NCI-H146 (cell line): ENCODE measurements at places on chromosomes 1 and 21.

GRCh38 chr21:44360159-44360558 lies 6.7 kb downstream of the TRPM2 start:
- DNase-seq, result no peak

DNA sequence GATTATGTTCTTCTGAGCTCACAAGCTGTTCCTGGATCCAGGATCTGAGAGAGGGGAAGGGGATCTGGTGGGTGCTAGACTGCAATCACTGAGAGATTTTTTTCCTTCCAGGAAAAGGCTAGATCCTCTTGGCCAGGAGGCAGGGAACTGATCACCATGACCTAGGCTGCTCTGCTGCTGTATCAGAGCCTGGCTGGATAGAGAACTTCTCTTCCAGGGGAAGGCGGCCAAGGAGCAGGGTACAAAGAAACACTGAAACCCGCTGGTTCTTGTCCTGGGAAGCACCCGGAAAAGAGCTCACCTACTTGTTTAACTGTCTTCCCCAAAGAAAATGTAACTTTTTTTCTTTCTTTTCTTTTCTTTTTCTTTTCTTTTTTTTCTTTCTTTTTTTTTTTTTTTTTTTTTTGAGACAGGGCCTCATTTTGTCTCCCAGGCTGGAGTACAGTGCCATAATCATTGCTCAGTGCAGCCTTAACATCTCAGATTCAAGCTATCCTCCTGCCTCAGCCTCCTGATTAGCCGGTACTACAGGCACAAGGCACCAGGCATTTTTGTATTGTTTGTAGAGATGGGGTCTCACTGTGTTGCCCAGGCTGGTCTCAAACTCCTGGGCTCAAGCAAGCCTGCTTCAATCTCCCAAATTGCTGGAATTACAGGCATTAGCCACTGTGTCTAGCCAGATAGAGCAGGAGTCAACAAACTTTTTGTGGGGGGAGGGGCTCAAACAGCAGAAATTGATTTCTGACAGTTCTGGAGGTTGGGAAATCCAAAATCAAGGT lies 12.4 kb upstream of the RPS6KA1 start:
- DNase-seq, result no peak

DNA sequence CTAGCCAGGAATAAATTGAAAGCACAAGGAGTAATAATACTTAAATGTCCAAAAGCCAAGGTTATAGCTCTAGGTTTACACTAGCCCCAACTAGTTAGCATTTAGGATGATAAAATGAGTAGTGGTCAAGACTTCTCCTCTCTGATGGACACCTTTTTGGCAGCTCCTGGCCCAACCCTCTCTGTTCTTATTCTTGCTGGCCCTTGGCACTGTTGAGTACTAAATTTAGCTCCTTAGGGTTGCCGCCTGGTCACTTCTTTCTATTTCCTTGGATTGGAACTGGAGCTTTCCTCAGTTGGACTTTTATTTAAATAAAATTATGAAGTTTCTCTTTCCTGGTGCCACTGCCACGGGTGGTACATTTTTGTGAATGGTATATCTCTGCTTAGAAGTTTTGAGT lies 28.3 kb downstream of the ARID1A start:
- DNase-seq, result no peak

DNA sequence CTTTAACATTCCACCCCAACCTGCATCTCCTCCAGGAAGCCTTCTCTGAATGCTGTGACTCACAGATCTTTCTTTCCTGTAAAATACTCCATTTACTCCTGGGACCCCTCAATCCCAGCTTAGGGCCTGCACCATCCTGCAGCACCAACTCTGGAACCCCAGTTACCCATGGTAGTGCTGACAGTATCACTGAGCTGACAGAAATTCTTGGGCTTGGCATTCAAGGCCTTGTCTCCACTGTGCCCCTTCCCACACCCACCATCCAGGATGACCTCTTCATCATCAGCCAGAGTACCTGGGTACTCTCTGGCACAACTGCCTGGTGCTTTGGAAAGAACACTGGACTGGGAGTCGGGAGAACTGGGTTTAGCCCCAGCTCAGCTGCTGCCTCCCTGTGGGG lies 8.3 kb downstream of the CYB5RL start:
- DNase-seq, result no peak

DNA sequence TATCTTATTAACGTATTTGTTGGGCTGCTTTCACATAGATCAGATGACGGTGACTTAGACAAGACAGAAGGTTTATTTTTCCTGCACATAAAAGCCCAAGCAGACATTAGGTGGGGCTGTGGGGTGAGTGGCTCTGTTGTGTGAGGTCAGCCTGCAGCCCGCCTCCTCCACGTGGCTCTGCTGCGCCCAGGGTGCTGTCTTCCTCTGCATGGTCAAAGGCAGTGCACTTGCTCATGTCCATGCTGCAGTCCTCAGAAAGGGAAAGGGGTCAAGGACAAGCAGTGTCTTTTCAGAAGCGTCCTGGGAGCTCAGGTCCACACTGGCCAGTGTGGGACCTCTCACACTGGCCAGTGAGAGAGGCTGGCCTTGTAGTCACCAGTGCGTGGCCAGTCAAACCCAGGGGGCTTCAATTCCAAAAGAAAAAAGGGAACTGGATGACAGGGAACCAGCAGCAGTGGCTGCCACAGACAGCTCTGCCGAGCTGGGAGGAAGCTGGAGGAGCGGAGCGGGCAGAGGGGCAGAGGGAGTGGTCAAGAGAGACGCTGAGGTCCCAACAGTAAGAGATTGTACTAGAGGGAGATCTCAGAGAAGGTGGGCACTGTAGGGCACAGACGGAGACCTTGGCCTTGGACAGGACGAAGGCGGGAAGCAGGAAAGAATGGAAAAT lies 35.9 kb upstream of the SLC45A1 start:
- no peak for DNase-seq

DNA sequence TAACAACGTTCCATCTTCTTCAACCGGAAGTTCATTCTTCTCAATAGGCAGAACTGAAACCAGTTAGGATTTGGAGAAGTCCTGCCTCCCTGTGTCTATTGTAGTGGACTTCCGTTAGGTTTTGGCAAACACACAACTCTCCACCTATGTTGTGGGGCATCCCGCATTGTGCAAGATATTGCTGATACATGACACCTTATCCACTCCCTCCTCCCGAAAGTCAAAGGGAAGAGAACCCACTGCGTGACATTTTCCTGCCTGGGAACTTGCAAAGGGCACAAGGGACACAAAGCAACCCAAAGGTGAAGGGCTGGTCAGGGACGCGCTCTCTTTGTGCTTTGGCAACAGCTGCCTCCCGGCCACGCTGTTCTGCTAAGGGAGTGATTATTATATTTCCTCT lies 164.8 kb downstream of the TPR start:
- no peak for DNase-seq
